ENCODE measurements at places on chromosomes 2 and 18.

DNA sequence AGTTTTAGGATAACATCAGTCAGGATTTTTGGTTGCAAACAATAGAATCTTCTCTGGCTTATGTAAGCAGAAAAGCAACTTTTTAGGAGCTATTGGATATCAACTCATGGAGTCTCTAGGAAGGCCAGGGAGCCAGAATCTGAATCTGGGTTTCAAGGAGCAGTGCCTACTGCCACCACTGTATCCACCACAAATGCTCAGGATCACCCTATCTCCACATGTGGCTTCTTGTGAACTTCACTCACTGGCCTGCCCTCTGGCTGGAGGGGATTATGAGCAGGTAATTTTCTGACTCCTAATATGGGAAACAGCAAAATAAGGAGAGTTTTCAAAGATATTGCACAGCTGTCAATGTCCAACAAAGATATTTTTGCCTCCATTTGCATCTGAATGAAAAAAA lies 142.9 kb downstream of the PKP4 start:
- DNase-seq: no peak

- DNase-seq: no peak
Measured at GRCh38 chr18:23259701-23260681, 124.7 kb downstream of the CABLES1 start.

- DNase-seq: peak; percentile 49
Measured at GRCh38 chr2:2613279-2614199, 282.5 kb upstream of the MYT1L start.

GRCh38 chr2:12363138-12363537 lies 353.6 kb upstream of the TRIB2 start:
- DNase-seq: no peak

DNA sequence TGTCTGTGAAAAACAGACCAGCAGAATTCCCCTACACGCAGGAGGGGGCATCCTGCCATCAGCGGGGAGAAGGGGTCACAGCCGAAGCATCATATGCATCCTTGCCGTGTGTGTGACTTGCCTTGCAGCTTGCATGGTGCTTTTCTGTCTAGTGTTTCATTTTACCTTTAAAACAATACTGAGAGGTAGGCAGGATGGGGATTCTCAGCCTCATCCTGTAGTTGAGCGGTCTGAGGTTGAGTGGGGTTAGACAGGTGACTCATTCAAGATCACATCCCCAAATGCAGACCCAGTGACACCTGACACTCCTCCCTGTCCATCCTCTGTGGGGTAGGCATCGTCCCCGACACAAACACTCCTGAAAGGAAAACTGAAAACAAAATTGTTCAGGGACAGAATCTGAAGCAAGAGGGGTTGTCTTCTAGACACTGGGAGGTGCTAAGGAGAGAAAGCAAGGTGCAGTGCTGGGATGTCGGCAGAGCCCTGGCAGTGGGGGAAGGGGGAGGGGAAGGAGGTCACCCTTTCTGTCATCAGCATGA lies 7.9 kb downstream of the ARL4C start:
- DNase-seq: no peak

DNA sequence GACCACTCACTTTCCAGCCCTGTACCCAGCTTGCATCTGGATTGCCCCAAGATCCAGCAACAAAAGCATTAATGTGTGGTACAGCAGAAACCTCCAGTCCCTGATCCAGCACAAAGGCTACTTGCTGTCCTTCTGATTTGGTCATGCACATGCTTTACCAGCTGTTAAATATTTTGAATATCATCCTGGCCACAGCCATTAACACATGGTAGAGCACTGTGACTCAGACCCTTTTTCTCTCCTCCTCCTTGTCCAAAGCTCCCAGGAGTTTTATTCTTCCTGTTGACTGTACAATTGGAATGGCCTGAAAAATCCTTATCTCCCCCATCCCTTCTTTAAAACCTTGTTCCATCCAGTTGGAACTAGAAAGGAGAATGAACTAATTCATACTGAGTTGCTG lies 419.7 kb upstream of the TNP1 start:
- DNase-seq: no peak

GRCh38 chr18:44726059-44726421 lies 45.4 kb downstream of the SETBP1 start:
- no peak for DNase-seq

DNA sequence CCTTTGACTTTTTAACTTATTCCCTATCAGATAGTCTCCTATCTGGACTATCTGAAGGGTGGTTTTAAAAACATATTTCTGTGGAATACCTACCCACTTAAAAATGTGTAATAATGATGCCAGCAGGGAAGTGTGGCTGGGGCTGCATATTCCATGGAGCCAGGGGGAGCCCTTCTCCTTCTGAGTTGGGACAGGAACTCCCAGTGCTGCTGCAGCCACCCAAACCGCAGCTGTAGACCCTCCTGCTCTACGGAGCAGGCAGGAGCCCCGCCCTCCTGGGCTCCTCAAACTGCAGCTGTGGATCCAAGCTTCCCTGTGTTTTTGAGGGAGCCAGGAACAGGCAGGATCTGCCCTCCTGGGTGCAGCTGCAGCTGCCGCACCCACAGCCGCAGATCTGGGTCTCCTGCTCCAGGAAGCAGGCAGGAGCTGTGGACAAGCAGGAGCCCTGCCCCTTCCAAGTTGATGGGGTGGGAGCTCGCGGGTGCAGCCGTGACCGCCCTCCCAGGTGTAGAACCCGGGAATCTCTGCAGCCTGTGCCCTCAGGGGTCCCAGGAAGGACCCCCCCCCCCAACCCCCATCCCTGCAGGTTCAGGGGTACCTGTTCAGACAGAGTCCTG lies 57.8 kb downstream of the PDK1 start:
- peak; percentile 30 for DNase-seq

- DNase-seq: no peak
Measured at GRCh38 chr18:21196426-21196825, 45.6 kb upstream of the GREB1L start.

DNA sequence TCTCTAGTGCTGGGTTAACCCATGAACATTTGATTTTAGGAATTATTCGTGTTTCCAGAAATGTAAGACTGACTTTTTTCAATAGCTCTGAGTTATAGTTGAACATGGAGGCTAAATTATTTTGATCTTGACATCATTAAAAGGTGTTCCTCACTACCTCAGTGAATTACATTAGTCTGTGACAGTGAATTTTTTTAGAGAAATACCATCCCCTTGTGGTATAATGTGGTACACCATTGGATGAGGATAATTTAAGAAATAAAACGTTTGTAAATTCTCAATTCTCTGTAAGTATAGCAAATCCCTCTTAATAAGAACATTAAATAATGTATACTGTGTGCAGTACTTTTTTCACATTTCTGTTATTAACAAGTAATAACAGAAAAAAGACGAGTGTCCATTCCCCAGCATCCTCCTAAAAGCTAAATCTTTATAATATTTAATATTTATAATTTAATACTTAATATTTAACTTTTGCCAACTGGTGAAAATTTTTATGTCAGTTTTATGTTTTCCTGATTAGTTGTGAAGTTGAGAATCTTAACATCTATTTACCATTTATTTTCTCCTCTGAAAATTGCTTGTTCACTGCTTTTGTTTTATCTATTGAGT lies 70.3 kb upstream of the CWC22 start:
- DNase-seq: peak; percentile 13

GRCh38 chr2:117137371-117137770 lies 677.1 kb upstream of the DDX18 start:
- no peak for DNase-seq

- DNase-seq: no peak
Measured at GRCh38 chr2:25491003-25491696, 149.4 kb upstream of the DNMT3A start.

Measured in NCI-H526 (cell line).